AG20443 (cell line): ENCODE measurements at places on chromosomes 6 and 20.

DNA sequence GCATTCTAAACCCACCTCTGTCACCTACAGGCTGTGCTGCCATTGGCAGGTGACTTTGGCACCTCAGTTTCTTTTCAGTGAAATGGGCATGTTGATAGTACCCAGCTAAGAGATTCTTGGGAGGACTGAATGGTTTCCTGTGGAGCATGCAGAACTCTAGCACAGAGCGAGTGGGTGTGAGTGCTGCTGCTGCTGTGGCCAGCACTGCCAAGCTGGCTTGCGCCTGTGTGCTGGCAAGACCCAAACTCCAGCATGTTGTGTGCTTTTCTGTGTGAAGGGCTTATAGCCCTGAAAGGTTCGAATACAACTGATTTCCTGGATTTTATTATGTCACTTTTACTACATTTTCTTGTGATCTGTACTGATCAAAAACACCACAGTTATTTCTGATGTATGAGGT lies 78.1 kb upstream of the KIF25 start:
- DNase-seq: no peak

DNA sequence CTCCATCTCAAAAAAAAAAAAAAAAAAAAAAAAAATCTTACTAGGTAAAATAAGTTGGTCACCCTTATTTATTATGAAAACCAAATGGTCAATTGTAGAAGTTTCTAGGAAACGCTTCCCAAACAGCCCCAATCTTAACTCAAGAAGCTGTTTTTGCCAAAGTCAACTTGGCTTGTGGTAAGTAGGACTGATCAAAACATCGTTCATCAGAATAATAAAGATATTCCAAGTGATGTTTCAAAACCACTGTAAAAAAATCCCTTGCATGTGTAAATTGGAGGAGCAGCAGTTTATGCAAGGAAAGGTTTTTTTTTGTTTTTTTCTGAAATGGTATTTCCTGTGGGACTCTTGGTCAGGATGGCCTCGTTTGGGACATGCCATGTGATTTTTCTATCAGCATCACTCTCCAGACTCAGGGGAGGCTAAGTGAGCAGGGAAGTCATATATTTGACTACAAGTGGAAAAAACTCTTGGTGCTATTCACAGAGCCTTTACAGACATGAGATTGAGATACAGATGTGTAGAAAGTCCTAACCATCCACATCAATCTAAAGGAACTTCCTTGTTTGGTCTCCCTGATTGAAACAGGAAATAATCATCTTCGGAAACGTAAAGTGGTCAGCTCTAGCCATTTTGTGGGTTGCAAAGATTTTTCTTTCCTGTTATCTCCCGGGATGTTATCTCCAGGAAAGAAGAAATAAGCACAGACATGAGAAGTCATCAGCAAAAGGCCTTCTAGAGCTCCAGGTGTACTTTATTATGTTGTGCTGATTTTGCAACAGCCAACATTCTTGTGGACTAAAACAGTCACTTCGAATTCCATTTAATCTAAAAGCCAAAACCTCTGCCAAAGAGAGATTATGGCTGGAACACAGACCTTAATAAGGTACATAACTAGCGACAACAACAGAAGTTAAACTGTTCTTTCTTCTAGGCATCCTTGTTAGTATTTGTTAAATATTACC lies 177.8 kb downstream of the EDN1 start:
- DNase-seq: peak; percentile 31

DNA sequence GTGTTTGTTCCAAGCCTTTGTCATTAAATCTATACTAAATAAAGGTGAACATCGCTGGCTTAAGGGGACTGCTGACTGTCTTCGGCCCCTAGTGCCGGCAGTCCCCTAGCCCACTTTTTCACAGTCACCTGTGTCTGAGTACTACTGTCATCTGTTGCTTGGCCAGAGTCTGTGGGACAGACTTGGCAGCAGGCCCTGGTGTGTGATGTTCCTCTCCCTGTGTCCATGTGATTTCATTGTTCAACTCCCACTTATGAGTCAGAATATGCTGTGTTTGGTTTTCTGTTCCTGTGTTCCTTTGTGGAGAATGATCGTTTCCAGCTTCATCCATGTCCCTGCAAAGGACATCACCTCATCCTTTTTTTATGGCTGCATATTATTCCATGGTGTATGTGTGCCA lies 133.4 kb downstream of the HAO1 start:
- no peak for DNase-seq

DNA sequence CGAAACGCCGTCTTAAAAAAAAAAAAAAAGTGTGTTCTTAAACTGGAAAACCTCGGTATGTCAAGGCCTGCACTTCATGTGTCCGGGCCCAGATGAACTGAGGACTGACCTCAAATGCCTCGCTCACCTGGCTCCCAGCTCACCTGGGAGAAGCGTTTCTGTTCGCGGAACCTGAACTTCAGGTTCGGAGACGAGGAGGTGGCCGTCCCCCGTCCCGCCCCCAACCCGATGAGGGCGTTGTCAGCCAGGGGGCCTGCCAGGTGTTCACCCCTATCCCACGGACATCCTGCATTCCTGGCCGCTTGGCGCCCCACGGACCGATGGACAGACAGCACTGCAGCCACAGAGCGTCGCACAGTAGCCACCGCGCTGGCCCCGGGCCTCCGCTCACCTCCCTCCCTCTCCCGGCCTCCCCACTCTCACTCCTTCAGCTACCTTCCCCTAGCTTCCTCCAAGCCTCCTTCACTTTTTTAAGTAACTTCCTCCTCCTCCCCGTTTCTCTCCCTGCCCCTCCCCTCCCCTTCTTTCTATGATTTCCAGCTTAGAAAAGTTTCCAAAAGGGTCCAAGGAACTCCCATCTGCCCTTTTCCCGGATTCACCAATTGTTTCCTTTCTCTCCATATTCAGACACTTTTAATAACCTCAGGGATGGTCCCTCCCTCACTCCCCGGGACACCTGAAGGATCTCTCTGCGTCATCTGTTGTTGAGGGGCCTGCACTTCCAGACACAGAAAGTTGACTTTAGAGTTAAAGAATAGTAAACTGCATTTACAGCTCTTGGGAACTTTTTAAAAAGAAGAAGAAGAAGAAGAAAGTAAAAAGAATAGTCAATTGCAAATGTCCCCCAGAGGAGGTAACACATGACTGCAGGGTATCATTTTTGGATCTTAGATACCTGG lies 22.7 kb upstream of the MCM3 start:
- DNase-seq: no peak

DNA sequence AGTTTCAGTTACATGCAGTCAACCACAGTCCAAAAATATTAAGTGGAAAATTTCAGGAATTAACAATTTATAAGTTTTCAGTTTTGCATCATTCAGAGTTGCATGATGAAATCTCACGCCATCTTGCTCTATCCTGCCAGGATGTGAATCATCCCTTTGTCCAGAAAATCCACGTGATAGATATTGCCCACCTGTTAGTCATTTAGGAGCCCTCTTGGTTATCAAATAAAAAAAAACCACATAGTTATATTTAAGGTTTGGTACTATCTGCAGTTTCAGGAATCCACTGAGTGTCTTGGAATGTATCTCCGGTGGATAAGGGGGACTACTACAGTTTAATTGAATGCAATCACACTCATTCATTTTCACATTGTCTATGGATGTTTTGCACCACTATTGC lies 1249.0 kb upstream of the CITED2 start:
- DNase-seq: peak; percentile 38

DNA sequence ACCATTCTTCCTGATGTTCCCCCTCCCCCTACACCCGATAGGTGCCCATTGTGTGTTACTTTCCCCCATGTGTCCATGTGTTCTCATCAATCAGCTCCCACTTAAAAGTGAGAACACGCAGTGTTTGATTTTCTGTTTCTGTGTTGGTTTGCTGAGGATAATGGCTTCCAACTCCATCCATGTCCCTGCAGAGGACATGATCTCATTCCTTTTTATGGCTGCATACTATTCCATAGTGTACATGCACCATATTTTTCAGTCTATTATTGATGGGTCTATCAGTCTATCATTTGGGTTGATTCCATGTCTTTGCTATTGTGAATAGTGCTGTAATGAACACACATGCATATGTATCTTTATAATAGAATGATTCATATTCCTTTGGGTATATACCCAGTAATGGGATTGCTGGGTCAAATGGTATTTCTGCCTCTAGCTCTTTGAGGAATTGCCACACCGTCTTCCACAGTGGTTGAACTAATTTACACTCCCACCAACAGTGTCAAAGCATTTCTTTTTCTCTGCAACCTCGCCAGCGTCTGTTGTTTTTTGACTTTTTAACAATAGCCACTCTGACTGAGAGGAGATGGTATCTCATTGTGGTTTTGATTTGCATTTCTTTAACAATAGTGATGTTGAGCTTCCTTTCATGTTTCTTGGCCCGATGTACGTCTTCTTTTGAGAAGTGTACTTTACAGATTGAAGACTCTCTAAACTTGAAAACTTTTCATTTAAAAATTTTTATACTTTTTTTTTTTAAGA lies 41.0 kb upstream of the GCNT2 start:
- DNase-seq: no peak
